ENCODE measurements at places on chromosomes 2 and 18.

GRCh38 chr18:35441857-35442595 is 55.7 kb downstream of the INO80C start:
- no peak for DNase-seq

DNA sequence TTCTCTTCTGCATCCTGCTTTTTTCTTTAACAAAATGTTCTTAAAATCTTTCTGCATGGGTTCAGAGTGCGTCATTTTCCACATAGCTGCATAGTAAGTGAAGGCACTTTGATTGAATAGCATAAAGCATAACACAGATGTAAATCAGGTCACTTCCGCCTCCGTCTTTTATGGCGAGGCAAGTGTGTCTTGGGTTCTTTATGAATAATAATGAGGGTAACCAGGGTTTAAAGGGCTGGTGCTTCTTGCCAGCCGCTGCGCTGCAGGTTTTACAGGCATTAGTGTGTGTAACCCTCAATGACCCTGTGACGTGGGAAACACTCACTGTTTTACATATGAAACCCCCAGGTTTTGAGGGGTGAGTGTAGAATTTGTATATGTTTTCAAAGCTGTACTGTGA is 164.2 kb downstream of the MYT1L start:
- no peak for DNase-seq

DNA sequence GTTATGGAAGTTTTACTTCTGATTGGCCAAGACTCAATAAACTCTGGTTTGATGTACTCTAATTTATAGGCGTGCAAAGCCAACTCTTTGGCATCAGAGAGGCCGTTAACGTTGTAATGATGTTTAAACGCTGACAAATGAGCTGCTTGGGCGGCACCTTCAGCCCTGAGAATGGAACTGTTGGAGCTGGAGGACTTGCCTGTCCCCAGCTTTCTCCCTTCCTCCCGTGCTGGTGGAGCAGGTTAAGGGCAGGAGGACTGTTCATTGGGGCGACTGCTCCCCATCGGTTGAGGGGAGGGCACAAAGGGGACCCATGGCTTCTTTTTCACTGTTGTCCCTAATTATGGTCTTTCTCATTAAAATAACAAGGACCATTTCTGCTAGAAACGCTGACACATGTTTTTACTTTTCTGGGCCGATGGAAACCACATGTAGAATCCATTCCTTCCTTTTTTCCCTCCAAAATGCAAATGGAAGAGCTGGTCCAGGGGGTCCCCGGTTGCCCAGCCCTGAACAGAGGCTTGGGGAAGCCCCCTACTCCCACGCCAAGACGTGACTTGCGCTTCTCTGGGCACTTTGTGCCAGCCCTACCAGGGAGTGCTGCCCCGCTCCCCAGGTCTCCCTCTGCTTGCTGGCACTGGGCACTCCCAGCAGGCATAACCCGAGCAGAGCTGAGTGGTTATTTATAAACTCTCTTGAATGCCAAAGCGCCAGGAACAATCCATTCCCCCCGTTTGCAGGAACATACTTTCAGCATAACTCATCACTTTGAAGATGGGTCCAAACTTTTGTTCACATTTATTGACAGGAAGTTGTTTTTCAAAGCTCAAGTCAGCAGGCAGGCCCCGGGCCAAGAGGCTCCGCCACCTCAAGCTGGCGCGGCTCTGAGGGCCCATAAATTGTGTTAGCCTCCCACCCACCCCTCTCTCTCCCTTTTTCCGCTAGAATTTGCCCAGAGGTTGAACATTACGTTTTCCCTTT is 170.1 kb downstream of the ASB1 start:
- no peak for DNase-seq

GRCh38 chr2:29108225-29108624 is 7.0 kb upstream of the CLIP4 start:
- DNase-seq, result no peak

DNA sequence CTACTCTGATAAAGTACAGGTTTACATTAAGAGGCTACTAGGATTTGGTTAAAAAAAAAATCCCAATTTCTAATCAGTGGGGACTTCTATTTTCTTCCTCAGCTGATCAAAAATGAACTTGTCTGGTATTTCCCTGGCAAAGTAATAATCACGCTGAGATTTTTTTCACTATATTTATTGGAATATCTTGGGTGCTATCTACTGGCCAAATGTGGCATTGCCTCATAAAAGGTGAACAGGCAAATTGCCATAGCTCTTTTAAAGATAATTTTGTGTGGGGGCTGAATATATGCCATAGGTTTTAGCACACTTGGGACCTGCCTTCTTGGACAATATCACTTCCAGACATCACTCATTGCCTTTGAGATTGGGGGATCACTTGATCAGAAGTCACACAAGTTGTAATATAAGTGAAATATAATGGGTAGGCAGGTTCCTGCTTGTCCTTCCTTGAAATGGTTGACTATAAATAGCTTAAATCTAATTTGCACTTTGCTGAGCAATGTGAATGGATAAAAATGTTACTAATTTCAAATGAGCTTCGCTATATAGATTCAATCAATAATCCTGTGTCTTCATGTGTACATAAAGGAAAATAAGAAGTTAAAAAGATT is 7.0 kb upstream of the NXPH2 start:
- peak; percentile 48 for DNase-seq

GRCh38 chr18:22057908-22058527 is 111.4 kb upstream of the GATA6 start:
- DNase-seq, result no peak

- no peak for DNase-seq
Observed at GRCh38 chr2:58047373-58047935, 848 bp downstream of the VRK2 start.

DNA sequence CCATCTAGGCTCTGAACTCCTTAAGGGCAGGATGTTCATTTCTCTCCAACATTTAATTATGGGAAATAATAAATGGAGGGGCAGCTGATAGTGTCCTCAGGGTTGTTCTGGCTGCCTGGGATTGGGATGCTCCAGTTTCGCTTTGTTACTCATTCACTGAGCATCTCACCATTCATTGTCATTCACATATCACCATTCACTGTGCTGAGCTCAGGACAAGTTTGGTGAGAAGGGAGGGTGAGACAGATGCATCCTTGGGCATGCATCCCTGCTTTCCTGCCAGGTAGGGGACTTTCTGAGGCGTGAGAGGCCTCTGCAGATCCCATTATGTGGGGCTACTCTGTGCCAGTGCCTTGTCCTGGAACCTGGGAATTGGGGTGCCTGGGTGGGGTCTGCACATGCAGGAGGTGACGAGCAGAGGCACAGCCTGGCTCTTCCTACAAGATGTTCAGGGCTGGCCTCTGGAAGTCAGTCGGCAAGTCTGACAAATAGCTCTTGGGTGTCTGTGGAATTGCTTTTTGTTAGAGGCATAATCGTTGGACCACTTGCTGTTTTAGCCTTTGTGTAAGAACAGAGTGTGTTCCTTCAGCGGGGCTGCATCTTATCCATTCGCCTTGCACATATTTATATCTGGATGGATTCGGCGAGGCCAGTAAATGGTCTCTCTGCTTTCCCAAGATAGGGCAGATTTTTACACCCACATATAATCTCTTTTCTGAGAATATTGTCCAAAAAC is 323.2 kb upstream of the THSD7B start:
- no peak for DNase-seq

DNA sequence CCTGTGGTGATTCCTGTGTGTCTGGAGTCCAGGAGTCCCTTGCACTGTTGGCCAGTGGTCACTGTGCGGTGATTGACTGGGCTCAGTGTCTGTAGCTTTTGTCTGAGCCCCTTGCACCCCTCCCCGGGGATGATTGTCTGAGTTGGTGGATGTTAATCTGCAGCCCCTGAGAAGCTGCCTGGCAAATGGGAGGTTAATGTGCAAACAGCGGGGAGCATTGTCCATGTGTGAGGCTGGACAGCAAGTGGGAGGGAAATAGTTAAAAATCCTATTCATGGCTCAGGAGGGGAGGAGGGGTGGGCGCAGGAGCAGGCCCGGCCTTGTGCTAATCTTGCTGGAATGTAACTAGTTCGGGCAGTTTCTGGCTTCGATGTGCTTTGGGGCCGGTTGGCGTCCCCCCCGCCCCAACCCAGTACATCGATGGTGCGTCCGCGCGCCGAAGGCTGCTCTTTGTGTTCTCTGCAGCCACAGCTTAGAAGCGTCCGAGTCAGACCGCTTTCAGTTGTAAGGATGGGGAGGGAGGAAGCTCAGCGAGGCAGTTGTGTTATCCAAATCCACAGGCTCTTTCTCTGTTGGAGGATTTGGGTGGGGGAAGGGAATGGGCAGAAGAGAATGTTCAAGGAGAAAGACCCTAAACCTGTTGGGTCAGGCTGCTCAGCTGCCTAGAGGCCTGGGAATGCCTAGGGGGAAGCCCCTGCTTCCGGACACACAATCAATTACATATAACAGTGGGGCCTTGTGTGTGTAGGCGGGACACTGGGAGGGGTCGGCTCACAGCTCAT is 71.8 kb downstream of the TGOLN2 start:
- DNase-seq, result peak; percentile 49

GRCh38 chr18:11860594-11861450 is 9.6 kb downstream of the CHMP1B start:
- no peak for DNase-seq

- peak; percentile 38 for DNase-seq
Observed at GRCh38 chr2:158723921-158724802, 71.0 kb upstream of the DAPL1 start.

DNA sequence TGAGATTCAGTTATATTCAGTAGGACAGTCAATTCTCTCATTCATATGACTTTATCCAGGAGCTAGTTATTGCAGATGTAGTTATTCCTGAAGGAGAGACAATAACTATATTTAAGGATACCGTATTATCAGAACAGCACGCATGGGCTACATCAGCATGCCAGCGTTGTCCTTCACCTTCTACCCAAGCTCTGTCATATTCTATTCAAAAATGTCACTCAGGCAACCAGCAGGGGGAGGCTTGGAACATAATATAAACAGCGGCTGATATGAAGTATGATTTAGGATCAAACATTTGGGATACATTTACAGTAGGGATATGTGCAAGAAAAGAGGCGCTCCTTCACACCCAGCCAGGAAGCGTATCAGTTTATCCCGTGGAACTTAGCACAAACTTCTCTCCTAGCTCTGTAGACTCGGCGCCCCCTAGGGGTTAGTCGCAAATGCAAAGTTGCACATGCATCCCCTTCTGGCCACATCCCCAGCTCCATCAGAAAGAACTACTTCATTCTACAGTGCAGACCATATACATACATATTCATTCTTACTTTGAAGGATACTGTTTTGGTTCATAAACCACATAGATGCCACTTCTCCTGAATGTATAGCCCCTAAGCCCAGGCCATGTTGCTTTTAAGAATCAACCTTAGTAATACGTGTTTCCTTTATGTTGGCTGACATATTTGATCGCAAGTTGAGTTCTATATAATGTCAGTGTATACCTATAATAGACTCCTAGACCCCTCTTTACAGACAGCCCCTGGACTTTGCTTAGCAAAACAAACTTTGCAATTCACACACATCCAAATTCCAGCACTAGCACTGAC is 759.4 kb downstream of the ADCYAP1 start:
- peak; percentile 75 for DNase-seq

DNA sequence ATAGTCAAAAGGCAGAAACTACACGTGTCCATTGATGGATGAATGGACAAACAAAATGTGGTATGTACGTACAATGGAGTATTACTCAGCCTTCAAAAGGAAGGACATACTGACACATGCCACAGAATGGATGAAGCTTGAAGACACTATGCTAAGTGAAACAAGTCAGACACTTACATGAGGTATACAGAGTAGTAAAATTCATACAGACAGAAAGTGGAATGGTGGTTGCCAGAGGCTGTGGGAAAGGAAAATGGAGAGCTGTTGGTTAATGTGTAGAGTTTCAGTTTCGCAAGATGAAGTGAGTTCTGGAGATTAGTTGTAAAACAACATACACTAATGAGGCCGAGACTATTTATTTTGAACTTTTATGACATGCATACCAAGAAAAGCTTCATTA is 67.4 kb upstream of the EPB41L3 start:
- no peak for DNase-seq

DNA sequence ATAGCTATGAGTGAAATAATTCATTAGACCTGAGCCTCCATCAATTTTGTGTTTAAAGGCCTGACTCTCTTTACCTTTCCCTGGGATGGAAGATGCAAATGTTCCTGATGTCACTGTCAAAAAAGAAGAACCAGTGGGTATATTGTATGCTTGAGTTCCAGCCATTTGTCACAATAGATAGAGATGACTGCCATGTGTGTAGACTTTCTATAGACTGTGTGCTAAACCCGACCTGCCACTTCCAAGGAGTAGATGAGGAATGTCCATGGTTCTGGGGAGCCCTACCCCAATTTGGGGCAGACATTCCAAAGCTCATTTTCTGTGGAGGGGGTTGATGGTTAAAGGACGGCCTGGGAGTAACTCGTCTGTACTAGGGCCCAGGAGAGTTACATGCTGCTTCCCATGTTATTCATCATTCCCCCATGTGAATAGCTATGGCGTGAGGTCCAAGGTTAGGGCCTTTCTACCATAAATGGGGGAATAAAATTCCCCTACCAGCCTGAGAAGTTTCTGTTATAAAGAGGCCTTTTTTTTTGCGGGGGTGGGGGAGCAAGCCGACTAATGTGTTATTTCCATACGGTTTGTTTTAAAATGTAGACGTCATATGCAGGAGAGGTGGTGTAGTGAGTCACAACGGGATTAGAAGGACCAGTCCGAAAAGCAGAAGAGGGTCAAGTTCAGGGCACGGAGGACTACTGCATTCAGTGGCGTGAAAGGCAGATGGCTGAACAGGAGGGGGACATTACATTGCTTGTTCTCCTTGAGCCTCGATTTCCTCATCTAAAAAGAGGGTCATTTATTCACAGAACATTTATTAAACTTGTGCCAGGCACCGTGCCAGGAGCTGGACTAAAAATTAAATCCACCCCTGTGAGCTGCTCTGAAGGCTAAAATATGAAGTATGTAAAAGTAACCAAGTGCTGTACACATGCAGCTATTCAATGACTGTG is 24.0 kb downstream of the IL1B start:
- DNase-seq, result no peak

DNA sequence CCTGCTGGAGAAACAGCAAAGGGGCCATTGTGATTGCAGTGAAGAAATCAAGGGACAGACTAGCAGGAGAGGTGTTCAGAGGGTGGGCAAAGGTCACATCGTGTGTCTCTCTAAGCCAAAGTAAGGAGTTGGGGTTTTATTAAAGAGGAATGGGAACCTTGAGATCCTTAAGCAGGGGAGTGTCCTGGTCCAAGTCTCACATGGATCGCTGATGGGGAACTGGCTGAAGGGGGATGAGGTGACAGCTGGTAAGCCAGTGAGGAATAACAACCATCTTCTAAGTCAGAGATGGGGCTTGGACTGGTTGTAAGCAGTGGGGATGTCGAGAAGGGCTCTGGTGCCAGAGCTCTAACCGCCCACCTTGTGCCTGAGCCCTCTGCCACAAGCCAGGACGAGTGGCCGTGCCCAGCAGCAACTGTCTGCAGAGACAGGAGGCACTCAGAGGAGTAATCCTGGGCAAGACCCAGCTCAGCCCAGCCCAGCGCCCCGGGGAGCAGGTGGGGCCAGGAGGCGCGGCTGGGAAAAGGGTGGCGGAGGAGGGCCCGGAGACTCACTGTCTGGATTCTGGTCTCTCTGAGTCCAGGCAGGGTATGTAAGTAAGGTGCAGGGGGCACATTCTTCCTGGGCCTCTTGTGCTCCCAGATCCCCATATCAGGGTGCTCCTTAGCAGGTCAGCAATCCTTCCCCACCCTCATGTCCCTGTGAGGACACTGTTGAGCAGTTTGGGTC is 13.7 kb downstream of the WNT10A start:
- DNase-seq, result no peak
